ENCODE measurements at places on chromosomes 5 and 9.

DNA sequence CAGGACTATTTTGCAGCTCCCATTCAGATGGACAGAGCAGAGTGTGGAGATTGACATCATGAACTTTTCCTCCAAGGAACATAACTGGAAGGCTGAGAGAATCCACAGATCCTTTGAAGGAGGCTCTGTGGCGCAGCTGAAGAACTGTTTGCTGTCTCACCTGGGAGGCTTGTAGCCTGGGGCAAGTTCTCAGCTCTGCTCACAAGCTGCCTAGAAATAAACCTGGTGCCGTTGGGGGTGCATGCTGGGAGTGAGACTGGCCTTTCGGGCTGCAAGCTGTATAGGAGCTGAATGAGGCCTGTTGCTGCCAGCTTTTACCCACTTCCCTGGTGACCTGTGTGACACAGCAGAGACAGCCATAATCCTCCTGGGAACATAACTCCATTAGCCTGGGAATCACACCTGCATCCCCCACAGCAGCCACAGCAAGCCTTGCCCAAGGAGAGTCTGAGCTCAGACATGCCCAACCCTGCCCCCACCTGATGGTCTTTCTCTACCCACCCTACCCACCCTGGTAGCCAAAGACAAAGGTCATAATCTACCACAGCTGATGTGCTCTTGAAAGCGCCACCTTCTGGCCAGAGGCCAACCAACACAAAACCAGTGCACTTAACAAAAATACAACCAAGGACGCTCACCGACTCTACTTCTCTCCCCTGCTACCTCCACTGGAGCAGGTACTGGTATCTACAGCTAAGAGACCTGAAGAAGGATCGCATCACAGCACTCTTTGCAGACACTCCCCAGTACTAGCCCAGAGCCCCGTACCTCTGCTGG is 205.1 kb upstream of the MRPS30 start:
- DNase-seq, result no peak

GRCh38 chr5:133938929-133939328 is 29.5 kb downstream of the C5orf15 start:
- no peak for DNase-seq

DNA sequence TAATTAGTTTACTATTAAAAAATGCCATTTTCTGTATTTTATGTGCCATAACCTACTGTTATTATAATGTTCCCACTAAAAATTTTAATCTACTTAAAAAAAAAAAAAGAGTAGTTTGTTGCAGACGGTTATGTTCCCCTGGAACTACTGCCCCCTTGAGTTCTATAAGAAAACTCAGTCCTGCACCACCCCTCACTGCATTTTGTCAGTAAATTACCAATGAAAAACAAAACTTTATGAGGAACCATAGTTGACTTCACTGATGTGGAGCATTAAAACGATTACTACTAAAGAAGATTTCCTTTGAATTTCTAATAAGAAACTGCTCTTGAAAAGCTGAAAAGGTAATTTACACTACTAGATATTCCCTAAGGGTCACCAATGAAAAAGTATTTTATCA is 288.7 kb downstream of the FBXL17 start:
- DNase-seq, result peak; percentile 50

GRCh38 chr5:51472472-51472871 is 89.2 kb downstream of the ISL1 start:
- no peak for DNase-seq

GRCh38 chr5:95441636-95442035 is 50.5 kb downstream of the FAM81B start:
- no peak for DNase-seq

GRCh38 chr5:180284149-180284548 is 7.7 kb downstream of the MAPK9 start:
- DNase-seq, result no peak

DNA sequence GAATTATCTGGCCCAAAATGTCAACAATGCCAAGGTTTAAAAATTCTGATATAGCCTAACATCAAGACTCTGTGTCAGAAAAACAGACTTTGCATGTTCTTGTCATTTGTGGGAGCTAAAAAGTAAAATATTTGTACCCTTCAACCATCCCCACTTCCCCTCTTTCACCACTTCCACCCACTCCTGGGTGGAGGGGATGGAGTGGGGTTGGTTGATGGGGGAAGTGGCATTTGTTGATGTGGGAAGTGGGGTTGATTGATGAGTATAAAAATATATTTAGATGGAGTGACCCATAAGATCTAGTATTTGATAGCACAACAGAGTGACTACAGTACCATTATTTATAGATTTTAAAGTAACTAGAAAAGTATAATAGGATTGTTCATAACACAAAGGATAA is 55.0 kb upstream of the C9orf72 start:
- no peak for DNase-seq

DNA sequence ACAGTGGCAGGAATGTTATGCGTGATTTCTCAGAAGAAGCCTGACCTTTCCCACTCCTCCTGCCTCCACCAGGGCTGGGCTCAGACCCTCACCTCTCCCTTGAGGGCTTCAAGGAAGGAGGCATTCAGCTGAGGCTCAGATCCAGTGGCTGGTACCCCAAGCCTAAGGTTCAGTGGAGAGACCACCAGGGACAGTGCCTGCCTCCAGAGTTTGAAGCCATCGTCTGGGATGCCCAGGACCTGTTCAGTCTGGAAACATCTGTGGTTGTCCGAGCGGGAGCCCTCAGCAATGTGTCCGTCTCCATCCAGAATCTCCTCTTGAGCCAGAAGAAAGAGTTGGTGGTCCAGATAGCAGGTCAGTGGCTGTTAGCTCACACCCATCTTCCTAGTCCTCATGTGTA is 9.9 kb downstream of the BTNL9 start:
- no peak for DNase-seq

Data from HCEC 1CT (cell line).